Heart left ventricle (tissue), 16 donors: ENCODE measurements at places on chromosomes 1 and 21.

DNA sequence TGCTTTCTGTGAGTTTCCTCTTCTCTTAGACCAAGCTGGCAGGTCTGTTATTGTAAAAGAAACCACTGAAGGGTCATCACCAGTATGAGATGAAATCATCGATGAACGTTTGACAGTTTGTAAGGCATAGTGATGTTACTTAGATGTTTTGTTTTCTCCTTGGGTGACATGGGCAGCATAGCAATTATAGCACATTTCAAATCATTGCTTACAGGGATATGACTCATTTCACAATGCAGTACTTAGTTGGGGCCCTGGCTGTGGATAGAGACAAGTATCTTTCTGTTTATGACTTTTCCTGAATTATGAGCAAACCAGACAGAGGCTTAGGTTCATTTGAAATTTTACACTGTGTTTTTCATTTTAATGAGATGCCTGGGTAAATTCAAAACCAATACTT, 313.0 kb downstream of the RWDD3 start:
- H3K36me3 ChIP-seq, result no peaks in the 10 kb centered on the region
- no peaks in the 10 kb centered on the region for H3K4me1 ChIP-seq
- no peak overlapping the region for H3K27ac ChIP-seq
- no peak for DNase-seq

GRCh38 chr1:111615870-111616715, 3.5 kb upstream of the RAP1A start:
- H3K36me3 ChIP-seq, result no peaks in the 10 kb centered on the region
- no peak overlapping the region for H3K4me3 ChIP-seq

- no peak overlapping the region for H3K27ac ChIP-seq
- H3K36me3 ChIP-seq, result no peaks in the 10 kb centered on the region
- no peaks in the 10 kb centered on the region for H3K4me1 ChIP-seq
- H3K27me3 ChIP-seq, result peaks cover 11% of the 10 kb centered on the region
- DNase-seq, result no peak
- no peak overlapping the region for H3K4me3 ChIP-seq
These were observed 3.2 kb upstream of the KRTAP10-6 start for GRCh38 chr21:44595524-44595923.

GRCh38 chr1:156498432-156499193, 2.0 kb downstream of the MEF2D start:
- H3K36me3 ChIP-seq, result peaks cover 19% of the 10 kb centered on the region
- no peaks in the 10 kb centered on the region for H3K27me3 ChIP-seq
- H3K4me1 ChIP-seq, result peaks cover 65% of the 10 kb centered on the region
- peak overlapping the region; percentile 99 for H3K27ac ChIP-seq
- DNase-seq, result peak; percentile 86

DNA sequence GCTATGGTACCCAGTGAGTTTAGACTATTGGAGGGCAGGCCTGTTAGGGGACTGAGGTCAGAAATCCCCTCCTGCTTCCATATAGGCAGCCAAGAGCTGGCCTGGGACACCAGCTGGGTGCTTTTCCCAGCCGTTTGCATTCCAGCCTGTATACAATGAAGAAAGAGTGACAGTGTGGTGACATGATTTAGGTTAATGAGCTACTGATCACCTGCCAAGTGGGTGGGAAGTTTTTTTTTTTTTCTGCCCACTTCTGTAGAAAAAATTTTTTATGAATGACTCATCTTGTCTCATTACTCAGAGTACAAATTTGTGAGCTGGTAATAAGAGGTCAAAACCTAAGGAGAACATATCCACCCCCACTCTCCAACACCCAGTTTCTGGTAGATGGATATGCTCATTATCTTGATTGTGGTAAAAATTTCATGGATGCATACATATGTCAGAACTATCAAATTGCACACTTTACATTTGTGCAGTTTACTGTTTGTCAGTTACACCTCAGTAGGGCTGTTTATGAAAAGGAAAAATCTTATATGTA, 16.4 kb upstream of the CGN start:
- H3K27me3 ChIP-seq, result no peaks in the 10 kb centered on the region
- no peak for DNase-seq
- no peaks in the 10 kb centered on the region for H3K4me1 ChIP-seq
- H3K4me3 ChIP-seq, result no peak overlapping the region
- H3K27ac ChIP-seq, result no peak overlapping the region

DNA sequence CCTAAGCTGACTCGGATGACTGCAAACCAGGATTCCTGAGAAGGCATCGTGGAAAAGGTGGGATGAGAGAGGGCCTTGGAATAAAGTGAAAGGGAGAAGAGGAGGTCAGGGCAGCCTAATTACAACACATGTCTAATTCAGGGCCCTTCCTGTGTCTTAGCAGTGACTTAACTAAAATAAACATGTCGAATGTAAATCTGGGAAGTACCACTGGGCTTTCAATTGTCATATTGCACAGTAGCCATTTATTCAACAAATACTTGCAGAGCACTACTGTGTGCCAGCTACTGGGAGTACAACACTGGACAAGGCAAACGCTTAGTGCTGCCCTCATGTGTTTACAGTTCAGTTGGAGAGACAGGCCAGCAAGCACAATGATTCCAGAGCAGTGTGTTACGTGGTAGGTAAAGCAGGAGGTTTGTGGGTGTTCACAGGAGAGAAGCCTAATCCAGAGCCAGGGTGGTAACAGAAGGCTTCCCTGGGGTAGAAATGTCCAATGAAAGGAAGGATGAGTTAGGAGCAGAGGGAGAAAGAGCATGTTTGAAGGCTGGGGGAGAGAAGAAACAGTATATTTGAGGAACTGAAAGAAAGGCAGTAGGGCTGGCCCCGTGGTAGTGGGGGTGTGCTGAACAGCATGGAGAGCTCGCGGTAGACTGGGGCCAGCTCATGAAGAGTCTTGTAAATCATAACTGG, 38.0 kb upstream of the RASAL2 start:
- peaks cover 19% of the 10 kb centered on the region for H3K4me1 ChIP-seq
- no peak for DNase-seq
- H3K27me3 ChIP-seq, result no peaks in the 10 kb centered on the region
- no peak overlapping the region for H3K4me3 ChIP-seq

DNA sequence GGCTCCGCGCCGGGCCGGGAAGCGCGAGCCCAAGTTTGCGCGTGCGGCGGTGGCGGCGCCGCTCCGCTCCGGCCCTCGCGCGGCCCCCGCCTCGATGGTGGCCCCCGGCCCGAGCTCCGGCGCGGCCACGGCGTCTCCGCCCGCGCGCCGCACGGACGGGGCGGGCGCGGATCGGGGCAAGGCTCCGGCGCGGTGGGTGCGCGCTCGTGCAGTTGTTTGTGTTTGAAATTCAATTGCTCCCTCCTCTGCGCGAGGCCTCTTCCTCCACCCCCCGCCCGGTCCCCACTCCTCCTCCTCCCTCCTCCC, at the start of gene HDGF:
Gene HDGF (minus strand): TSS at position 225 of the 306 bp plus-strand sequence. CDS start 246 bp downstream, outside the sequence.
- peak within 1 kb of the TSS; percentile 95 for H3K4me3 ChIP-seq
- no peaks in the 10 kb centered on the region for H3K27me3 ChIP-seq
- no peak for DNase-seq
- H3K4me1 ChIP-seq, result peaks cover 53% of the 10 kb centered on the region

GRCh38 chr1:50877641-50878040, 82.4 kb downstream of the FAF1 start:
- H3K36me3 ChIP-seq, result no peaks in the 10 kb centered on the region
- H3K27me3 ChIP-seq, result no peaks in the 10 kb centered on the region
- DNase-seq, result no peak
- H3K4me1 ChIP-seq, result peaks cover 7% of the 10 kb centered on the region

- H3K27me3 ChIP-seq, result no peaks in the 10 kb centered on the region
- DNase-seq, result no peak
- peaks cover 3% of the 10 kb centered on the region for H3K4me1 ChIP-seq
- no peak overlapping the region for H3K4me3 ChIP-seq
- peaks cover 8% of the 10 kb centered on the region for H3K36me3 ChIP-seq
- no peak overlapping the region for H3K27ac ChIP-seq
These were observed 13.9 kb downstream of the HYI start for GRCh38 chr1:43439781-43440180.

- no peak overlapping the region for H3K27ac ChIP-seq
- H3K27me3 ChIP-seq, result no peaks in the 10 kb centered on the region
- no peaks in the 10 kb centered on the region for H3K4me1 ChIP-seq
- H3K4me3 ChIP-seq, result no peak overlapping the region
- H3K36me3 ChIP-seq, result no peaks in the 10 kb centered on the region
These were observed 286.9 kb upstream of the USP25 start for GRCh38 chr21:15442743-15443469.

GRCh38 chr21:32909393-32909792, 116.3 kb upstream of the OLIG2 start:
- no peak for DNase-seq
- H3K4me3 ChIP-seq, result no peak overlapping the region
- H3K27me3 ChIP-seq, result peaks cover 9% of the 10 kb centered on the region

GRCh38 chr1:230399321-230400006, 26.7 kb downstream of the PGBD5 start:
- no peak for DNase-seq
- H3K27me3 ChIP-seq, result no peaks in the 10 kb centered on the region
- no peak overlapping the region for H3K4me3 ChIP-seq
- no peaks in the 10 kb centered on the region for H3K36me3 ChIP-seq
- no peaks in the 10 kb centered on the region for H3K4me1 ChIP-seq
- H3K27ac ChIP-seq, result no peak overlapping the region

GRCh38 chr1:10398278-10398733, 558 bp upstream of the PGD start:
- H3K27me3 ChIP-seq, result no peaks in the 10 kb centered on the region
- no peak for DNase-seq
- peak overlapping the region; percentile 93 for H3K27ac ChIP-seq
- H3K4me3 ChIP-seq, result peak overlapping the region; percentile 95
- H3K36me3 ChIP-seq, result no peaks in the 10 kb centered on the region
